T1000 (cell line): ENCODE measurements at places on chromosomes 3 and 15.

DNA sequence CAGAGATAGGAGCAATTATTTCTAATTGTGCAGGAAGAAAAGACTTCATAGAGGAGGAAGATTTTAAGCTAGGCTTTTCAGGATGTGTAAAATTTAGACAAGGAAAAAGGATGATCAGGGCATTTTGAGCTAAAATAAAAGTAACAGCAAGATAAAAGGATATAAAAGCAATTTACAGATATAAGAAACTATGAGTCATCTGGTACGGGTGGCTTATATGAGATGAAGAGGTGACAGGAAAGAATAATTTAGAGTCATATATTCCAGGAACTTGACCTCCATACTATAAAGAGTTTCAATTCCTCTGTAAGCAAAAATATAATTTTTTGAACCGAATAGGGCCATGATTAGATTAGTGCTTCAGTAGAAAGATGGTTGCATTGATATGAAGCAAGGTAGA lies 273.7 kb downstream of the RBMS3 start:
- no peak for DNase-seq

GRCh38 chr3:45185461-45185860 lies 39.3 kb upstream of the CDCP1 start:
- no peak for DNase-seq

DNA sequence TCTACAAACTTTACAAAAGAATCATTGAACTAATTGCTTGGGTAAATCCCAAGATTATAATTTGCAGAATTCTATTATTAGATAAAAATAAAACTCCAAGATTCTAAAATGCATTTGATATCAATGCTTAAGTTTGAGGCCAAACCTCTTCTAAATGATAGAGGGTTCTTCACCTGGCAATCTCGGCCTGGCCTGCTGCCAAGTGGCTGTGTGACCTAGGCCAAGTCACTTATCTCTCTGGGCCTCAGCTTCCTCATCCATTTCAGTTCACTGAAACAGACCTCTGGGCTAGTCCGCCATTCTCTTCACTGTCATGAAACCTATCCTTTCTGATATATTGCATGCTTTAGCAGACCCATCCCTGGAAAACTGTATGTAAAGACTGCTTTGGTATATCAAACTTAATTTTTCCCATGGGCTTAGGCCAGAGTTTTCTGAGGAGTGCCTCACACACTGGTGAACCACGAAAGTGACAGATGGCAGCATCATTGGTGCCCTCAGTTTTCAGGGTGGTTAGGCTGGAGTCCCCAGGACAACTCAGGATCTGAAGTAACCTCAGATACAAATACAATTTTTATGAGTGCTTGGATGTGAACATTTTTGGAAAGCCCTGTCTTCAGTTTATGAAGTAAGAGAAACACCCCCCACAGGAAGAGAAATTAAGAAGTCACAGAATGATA lies 21.8 kb downstream of the NUDT16 start:
- DNase-seq, result no peak

GRCh38 chr3:193805448-193805847 lies 212.4 kb downstream of the OPA1 start:
- peak; percentile 42 for DNase-seq

DNA sequence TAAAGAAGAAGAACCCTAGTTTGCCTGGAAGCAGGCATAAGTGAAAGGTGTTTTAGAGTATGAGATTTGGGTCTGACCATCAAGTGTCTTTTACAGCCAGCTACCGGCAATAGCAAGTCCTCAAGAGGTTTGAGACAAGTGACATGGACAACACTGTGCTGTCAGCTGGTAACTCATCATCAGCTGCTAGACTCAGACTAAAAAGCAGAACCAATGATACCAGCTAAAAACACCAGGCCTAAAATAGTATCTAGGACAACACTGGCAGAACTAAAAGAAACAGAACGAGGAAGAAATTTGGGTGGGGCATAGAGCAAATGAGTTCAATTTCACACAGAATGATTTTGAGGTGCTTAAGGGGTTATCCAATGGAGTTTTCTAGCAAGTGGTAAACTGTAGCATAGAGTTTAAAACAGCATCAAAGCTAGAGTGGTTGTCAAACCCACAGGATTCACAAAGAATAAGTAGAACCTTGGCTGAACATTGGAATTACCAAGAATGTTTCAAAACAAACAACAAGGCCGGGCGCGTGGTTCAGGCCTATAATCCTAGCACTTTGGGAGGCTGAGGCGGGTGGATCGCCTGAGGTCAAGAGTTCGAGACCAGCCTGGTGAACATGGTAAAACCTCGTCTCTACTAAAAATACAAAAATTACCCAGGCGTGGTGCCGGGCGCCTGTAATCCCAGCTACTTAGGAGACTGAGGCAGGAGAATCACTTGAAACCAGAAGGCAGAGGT lies 3.9 kb downstream of the CIAO2A start:
- no peak for DNase-seq

DNA sequence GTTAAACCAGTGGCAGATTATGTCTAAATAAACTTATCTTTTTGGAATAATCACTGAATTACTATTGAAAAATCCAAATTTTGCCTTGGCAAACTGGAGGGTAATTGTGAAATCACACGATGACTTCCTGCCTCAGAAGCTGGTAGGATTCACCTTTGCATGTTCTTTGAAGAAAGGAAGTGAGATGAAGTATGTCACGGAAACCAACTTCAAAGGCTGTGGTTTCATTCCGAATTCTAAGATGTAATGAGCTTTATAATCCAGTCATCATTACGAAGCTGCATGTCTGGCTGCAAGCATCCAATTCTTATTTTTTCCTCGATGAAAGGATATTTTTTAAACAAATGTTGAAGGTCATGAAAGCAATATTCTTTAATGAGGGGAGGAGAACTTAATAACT lies 15.0 kb upstream of the ZBED2 start:
- DNase-seq, result no peak

DNA sequence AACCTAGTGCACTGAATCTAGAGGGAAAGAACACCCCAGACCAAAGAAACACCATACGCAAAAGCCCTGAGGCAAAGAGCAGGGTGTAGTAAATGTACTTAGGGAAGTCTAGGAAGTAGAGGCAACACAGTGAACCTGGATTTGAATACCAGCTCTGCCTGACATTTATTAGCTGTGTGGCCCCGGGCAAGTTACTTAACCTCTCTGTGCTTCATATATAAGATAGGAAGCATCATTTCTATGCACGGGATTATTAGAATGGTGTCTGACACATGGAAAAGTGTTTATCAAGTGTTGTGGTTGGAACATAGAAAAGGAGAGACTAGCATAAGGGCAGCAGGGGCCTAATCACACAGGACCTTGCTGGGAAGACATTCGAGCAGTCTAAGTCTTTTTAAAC lies 132.2 kb downstream of the ERC2 start:
- DNase-seq, result no peak

DNA sequence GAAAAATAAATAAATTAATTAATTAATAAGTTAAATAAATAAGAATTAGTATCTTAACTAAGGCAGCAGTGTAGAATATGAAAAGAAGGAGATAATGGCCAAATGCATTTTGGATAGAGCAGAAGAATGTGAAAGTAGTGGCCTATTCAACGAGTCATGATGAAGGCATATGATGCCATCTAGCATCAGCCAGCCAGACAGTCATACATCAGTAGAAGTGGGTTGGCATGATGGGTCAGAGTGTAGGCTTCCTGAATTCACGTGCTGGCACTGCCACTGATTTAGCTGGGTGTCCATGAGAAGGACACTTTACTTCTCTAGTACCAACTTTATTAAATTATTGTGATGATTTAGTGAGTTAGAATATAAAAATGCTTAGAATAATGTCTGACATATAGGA lies 256.1 kb upstream of the ARPP21 start:
- DNase-seq, result no peak

GRCh38 chr3:194814878-194815357 lies 129.2 kb downstream of the FAM43A start:
- DNase-seq, result no peak

- DNase-seq, result no peak
These were observed 115.2 kb upstream of the SLC6A11 start for GRCh38 chr3:10700821-10701220.

DNA sequence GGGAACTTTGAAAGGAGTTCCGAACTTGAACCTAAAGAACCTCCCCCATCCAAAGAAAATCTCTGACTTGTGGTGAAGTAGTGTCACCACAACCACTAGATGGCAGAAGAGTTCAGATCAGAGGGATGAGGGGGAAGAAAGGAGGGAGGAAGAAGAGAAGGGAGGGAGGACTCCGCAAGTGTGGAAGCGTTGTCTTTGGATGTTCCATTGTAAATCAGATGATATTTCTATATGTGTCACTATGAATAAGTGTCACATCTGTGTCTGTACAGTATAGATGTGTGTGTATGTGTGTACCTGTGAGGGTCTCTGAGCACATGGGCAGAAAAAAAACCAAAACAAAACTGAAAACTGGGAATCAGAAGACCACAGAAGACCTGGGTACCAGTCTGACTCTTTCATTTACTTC lies 16.9 kb downstream of the SLC24A1 start:
- DNase-seq, result no peak

DNA sequence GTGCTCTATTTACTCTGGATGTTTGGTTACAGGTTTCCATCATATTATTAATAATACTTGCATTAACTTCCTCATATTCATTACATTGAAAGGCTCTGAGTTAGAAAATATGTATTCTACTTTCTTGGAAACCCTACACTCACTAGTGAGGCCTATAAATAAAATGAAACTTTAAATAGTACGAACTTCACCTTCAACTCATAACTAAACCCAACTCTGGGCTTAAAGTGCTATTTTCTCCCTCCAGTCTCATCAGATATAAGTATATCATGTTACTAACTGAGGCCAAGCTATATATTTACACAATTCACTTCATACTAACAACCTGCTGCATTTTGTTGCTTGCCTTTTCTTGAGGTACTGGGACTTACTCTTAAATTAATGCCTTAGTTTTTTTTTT lies 306.7 kb downstream of the TIGIT start:
- no peak for DNase-seq

GRCh38 chr3:138389841-138390581 lies 41.6 kb downstream of the MRAS start:
- DNase-seq, result peak; percentile 49

DNA sequence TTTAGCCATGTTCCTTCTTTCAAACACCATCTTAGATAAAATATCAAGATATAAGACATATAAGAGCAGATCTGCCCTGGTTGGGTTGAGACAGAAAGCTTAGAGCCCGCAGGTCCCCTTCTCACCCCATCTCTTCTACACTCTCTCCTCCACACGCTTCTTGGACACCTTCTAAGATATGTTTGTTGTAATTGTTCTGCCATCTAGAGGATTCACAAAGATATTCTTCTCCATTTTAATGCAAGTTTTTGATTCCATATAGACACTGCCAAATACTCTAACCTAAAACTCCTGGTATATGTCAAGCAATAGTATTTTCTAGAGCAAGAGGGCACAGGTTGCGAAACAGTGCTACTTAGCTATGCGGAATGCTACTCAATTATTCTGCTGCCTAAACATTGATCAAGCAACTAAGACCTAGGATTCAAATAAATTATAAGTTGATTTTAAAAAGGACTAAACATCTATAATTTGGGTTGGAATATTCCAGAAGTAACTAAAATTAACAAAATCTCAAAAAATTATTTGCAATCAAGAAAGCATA lies 6.8 kb downstream of the CHRM5 start:
- no peak for DNase-seq

DNA sequence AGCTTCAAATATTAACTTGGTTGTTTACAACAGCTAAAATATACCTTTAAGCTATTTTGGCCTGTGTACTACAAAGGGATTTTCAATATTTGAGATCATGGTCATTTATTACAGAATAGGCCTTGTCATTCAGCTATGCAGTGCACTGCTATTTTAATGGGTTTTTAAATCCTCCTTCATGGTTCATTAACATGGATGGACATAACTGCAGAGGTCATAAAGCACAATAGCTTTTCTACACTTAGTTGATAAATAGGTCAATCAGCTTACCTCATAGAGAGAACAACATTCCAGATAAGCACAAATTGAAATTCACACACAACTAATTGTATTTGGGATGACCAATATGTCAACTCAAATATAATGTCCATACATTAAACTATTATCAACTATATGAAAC lies 403.7 kb downstream of the CNTN3 start:
- no peak for DNase-seq

DNA sequence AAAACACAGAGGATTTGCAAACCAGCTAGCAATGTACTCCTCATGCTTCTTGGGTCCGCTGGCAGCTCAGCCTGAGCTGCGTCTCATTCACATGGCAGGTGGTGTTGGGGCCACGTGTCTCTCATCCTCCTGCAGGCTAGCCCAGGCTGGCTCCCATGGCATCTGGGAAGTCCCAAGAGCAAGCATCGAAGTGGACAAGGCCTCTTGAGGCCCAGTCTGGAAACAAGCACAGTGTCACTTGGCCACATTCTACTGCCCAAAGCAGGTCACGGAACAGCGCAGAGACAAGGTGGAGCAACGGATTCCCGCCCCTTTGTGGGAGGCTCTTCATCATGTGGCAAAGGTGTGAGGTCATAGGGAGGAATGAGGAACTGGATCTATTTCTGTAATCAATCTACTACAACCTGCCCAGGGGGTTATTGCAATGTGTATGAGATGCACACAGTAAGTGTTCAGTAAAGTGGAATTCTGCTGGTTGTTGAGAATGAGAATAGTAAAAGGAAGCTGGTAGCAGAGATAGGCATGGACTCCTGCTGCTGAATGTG lies 128.3 kb downstream of the TPRA1 start:
- DNase-seq, result no peak

DNA sequence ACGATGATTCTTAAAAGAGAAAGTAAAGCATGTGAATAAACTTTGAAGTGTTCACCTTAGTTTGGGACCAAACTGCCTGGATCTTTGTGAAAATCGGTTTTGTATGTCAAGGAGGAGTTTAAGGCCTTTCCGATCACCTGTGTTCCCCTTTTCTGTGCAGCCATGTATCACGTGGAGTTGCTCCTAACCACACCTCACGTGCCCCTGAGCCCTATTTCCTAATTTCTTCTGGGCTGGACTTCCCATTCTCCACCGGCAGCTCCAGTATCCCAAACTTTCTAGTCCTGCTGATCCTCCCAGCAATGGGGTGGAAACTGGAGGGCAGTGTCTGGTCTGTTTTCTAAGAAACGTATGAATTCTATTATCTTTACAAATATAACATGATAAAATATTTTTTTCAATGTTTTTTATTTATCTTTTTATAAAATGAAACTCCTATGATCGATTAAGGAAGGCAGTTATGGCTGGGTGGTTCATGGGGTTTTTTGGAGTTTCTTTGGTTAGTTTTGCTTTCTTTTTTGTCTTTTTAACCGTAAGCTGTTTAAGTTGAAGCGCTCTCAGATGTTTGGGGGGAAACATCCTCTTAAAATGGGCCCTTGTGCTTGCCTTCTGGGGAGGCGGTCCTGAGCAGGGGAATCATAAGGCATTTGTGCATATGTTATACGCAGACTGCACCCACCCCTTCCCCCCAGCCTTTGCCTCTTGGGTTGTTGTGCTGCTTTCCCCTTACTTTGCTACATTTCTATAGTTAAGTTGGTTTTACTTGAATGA lies 43.6 kb upstream of the WWTR1 start:
- no peak for DNase-seq

- DNase-seq, result no peak
These were observed 5.9 kb downstream of the LRRC28 start for GRCh38 chr15:99257107-99257750.

DNA sequence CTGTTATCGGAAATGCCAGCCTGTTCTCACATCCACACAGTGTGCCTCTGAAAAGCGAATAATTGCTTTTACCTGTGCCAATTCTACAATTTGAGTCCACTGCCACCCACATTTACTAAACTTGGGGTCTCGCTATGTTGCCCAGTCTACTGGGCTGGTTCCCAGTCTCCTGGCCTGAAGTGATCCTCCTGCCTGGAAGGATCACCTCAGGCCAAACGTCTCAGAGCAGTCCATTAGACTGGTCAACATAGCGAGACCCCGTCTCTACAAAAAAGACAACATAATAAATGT lies 827 bp upstream of the INO80 start:
- no peak for DNase-seq

GRCh38 chr3:32946973-32947788 lies 4.3 kb upstream of the CCR4 start:
- DNase-seq, result no peak
